ENCODE measurements at places on chromosomes 4 and X.
A peak's percentile ranks its signal among the peaks of the same experiment; 100 is the strongest.

DNA sequence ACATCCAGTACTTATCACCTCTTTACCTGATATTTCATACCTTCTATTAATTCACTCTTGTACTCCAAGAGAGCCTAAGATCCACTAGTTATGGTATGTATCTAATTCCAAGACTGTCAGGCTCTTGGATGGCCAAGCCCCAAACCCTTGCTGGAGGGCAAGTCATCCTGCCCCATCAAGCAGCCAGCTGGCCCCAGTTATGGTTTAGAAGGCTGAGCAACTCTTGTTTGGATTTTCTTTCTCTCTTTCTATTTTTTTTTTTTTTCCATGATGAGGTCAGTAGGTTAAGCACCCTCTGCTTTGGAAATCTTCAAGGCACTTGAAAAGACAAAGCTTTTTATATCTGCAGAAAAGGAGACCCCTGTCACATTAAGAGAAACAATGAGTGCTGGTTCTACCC is 10.9 kb upstream of the FGF16 start:
- no peak for DNase-seq

GRCh38 chrX:7389576-7389975 is 241.6 kb upstream of the PUDP start:
- DNase-seq, result no peak

- DNase-seq, result no peak
Measured at GRCh38 chr4:182752158-182752910, 164.9 kb downstream of the DCTD start.

- no peak for DNase-seq
Measured at GRCh38 chr4:77269505-77269904, 112.5 kb downstream of the CCNG2 start.

DNA sequence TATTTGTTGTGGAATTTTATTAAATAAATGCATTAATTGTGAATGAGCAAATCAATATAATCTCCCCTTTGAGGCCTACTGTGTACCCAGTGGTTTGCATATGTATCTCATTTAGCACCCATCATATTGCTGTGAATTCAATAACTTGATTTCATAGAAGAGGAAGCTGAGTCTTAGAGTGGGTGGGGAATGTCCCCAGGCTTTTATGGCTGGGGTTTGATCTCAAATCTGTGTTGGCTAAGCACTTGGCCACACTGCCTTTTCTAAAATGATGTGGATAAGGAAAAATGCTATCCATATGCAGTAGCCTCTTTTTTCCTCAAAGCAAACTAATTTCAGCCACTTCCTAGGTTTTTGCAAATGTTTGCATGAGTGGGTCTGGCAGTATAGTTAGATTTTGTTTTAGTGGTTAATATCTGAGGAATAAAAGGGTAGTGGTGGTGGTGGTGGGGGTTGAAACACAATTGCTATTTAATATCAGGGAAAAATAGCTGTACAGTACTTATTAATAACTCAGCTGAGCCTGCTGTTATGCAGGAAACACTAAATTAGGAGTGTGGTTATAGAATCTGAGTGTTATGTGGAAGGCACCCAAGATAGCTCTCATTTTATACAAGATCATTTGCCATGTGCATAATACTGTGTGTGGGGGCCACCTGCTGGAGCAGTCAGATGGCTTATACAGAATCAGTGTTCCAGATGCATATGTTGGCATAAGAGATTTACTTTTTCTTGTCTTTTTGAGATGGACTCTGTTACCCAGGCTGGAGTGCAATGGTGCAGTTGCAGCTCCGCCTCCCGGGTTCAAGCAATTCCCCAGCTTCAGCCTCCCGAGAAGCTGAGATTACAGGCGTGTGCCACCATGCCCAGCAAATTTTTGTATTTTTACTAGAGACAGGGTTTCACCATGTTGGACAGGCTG is 108.0 kb downstream of the TMEM131L start:
- no peak for DNase-seq

GRCh38 chr4:6395466-6396228 is 76.8 kb downstream of the PPP2R2C start:
- DNase-seq, result no peak

DNA sequence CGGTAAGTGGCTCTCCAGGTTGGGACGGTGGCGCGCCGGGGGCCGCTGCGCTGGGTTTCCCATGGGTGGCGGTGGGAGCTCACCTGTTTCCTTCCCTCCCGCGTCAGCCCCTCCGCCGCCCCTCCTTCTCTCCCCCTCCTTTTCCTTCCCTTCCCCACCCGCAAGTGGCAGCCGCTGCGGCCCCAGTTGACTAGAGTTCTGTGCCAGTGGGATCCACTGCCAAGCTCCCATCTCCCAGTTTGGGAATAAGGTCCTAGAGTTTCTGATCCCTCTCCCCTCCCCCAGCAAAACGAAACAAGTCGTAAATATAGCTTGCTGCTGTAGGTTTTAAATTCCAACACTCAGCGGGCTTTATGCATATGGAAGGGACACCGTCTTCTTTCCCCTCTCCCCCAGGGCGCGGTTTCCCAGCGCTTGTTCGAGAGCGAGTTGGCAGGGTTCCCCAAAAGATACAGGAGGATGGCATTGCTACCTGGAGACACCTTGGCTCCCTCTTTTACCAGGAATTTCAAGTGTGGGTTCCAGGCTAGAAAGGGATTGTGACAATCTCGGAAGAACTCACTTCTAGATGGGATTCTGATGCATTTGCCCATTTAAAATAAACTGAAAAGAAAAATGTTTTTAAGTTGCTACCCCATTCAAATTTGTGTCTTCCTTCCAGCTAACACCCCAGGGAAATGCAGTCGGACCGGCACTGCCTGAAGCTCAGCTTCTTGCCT is 1.2 kb downstream of the TLL1 start:
- no peak for DNase-seq

GRCh38 chrX:100864657-100865391 is 9.3 kb downstream of the NOX1 start:
- DNase-seq, result no peak

DNA sequence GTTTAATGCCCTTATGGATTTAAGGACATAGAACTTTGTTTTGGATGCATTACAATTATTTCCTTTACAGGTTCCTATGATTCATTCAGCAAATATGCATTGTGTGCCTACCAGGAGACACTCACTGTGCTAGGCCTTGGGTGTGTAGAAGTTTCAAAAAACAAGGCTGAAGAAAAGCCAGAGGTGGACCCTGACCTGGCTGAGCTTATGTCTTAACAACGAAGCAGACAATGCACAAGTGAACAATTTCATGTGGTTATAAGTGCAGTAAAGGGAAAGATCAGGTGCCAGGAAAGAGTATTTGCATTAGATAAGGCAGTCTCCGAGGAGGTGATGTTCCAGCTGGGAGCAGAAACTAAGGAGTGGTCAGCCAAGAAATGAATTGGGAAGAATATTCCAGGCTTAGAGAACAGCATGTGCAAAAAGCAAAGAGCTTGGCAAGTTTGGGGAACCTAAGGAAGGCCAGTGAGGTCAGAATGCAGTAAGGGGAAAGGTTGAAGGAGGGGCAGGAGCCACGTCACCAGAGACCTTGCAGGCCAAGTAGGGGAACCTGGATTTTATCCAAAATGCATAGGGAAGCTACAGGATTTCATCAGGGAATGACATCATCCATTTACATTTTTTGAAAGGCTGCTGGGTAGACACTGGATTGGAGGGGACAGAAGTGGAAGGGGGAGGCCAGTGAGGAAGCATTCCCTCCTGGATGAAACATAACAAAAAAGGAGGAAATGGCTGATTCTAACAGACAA is 193.6 kb downstream of the SOWAHB start:
- DNase-seq, result no peak

GRCh38 chrX:68433155-68433980 is at the start of gene OPHN1:
TSS of gene OPHN1 (minus strand) at chrX:68433495. CDS start at chrX:68433020, 475 bp downstream.
- DNase-seq, result no peak

DNA sequence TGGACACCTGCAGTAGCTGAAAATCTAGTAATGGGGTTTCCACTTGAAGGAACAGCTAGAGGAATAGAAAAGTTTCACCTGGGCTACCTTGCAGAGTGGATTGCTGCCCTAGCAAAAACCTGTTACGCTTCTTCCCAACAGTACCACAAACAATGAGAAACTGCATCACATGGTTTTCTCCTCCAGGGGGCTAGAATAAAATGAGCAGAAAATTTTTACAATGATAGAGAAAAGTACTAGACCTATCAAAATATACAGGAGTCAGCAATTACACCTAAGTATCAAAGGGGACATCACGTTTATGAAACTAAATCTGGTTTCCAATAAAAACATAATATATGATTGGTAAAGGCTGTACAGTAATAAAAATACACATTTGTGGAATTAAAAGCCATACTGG is 423.1 kb upstream of the PITX2 start:
- DNase-seq, result no peak

DNA sequence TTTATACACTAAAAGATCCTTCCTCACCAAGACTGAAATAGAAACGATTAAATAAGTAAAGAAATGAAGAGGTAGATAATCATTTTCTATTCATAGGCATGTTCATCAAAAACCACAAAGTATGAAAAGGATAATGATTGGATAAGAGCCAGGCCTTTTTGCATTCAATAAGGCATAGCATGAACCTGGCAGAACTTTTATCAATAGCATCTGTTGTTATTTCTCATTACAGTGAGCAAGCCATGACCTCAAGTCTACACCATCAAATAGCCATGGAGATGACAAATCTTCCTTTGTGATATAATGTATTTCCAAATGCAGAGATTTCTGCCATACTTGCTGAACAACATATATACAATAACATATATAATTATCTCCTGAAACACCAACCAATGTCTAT is 206.0 kb upstream of the SLC7A11 start:
- DNase-seq, result no peak

GRCh38 chrX:132692066-132692465 is 203.2 kb upstream of the MBNL3 start:
- no peak for DNase-seq

- no peak for DNase-seq
Measured at GRCh38 chr4:140809676-140810075, 53.5 kb upstream of the TBC1D9 start.

DNA sequence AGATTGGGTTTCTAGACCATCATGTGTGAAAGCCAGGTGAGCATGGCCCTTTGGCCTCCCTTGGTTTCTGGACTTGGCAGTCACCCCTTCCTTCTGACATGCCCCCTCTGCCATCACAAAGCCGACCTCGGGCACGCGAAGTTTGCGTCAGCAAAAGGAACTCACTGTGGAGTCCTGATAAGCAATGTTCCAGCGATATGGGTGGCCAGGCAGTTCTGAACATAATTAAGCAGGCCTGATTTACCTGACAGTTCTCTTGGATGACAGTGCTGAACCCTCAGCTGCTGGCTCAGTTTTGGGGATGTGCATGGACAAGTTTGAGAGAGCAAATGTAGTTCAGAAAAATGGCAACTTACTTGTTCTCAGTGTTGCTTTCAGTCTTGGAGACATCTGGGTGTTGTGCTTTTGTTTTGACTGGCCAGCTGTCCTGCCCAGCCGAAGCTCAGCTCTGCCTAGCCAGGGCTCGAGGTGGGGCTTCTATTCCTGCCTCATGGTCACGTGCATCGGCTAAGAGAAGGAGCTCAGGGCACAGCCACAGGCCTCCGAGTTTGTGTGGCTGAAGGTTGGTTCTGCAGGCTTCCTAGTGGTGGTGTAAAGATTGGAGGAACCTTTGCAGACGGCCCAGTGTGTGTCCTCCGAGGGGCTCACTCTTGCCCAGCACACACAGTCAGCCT is 78.3 kb downstream of the CLDN34 start:
- DNase-seq, result no peak

DNA sequence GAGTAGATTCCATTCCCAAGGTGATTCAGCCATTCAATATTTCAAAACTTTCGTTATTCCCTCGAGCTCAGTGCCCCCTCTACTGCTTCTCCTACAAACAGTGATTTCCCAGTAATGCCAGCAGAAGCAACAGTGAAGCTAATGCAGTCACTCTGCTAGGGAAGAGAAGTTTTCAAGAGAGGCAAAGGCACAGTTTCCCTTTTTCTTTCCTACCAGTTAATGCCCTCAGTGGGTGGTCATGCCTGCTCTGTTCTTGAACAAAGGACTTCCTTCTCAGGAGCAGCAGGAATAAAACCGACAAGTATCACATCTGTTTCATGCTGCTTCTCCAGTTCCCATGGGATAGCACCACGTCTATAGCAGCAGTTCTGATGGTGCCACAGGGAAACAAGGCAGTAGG is 317.2 kb downstream of the TENM3 start:
- peak; percentile 52 for DNase-seq

DNA sequence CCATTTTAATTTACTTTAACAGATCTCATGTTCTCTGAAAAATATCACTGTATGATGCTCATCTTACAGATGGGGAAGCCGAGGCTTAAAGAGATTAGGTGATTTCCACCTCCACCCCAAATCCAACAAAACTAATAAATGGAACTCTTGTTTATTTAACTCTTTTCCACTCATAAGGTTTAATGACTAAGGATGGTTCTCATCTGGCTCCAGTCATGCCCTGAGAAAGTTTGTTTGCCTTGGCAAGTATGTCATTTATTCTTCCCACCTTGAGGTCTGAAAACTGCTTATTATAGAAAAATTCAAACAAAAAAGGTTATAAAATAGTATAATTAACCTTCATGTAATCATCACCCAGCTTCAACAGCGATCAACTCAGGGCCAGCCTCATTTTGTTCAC is 56.3 kb downstream of the PPEF2 start:
- DNase-seq, result no peak

GRCh38 chr4:8410641-8411271 is 29.8 kb downstream of the ACOX3 start:
- no peak for DNase-seq

DNA sequence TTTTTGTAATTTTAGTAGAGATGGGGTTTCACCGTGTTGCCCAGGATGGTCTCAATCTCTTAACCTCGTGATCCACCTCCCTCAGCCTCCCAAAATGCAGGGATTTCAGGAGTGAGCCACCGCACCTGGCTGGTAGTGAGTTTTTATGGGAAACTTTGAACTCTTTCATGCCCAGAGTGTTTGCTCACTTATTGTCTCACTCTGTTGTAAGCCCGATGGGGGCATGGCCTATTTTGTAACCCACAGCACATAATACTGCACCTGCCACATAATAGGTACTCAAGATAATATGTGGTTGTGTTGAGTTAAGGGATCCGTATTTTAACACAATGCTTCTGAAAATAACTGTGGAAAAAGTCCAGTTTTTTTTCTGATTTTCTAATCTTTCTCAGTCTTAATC is 109.6 kb upstream of the GIMD1 start:
- DNase-seq, result no peak

DNA sequence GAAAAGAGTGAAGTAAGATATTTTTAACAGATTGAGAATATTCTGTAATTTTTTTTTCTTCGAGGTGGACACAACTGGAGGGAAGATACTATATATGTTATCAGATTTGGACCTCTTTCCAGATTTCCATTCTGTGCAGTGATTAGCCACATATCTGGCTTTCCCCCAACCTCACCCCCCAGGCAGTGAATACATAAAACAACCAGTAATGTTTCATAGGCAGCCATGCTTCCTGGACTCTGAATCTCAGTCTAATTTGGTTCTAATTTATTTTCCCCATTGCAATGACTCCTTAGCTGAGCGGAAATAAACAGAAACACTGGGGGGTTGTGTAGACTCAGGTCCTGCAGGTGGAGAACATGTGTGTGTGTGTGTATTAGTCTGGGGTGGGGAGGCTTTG is 226.5 kb downstream of the FBXW7 start:
- DNase-seq, result no peak

- DNase-seq, result no peak
Measured at GRCh38 chr4:8560265-8561047, 19.7 kb upstream of the GPR78 start.

GRCh38 chr4:158422546-158422945 is 99.1 kb upstream of the RXFP1 start:
- no peak for DNase-seq
